ENCODE measurements at places on chromosomes 1 and 21.

GRCh38 chr1:68346188-68346808 lies 103.5 kb downstream of the RPE65 start:
- DNase-seq, result peak; percentile 44

- no peak for DNase-seq
Measured at GRCh38 chr1:156838972-156839371, 19.9 kb downstream of the INSRR start.

GRCh38 chr1:150514913-150515327 lies 632 bp upstream of the FALEC start:
- no peak for DNase-seq

DNA sequence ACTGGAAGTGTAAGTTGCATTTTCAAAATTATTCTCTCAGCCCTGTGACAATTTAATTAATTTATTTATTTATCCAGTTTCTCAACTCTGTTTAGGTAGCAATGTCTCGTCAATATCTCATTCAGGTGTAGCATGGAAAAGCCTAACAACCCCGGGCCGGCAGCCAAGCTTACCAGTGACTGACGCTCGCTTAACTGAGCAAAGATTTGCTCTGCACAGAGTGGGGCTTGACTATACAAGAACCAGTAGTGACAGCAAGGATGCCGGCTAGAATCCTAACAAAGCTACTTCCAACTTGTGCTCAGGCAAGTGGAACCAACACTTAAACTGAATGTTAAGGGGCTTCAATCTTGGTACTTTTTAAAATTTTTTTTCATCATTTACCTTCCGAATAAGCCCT lies 80.9 kb upstream of the ESRRG start:
- DNase-seq, result peak; percentile 37

DNA sequence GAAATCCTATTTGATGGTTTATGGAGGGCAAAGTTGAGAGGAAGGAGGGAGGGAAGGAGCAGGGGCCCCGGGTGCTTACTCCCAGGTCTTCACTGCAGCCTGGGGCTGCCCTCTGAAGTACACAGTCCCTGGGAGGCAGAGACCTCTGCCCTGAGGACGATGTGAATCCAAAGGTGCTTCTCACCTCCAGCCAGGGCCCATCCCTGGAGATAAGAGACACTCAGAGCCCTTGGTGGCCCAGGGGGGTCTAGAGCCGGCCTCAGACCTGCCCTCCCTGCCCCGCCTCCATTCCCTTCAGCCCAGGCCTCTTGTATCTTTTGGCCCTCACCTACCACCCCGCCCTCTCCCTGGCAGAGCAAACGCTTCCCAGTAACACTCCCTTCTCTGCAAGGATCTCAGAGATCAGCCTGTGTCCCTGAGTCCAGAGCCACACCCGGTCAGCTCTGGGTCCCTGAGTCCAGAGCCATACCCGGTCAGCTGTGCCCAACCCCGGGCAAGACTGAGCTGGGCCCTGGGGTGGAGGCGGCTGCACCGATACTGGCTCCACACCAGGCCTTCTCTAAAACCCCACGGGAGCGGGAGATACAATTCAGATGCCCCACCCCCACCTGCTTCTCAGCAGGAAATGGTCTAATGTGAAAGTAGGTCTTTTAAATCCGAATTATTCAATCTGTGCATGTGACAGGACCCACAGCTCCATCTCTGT lies 3.6 kb upstream of the GNB1 start:
- DNase-seq, result peak; percentile 21

Measured in brain (organoid and tissue), 16 donors.